Activated CD4-positive, CD25-positive, alpha-beta regulatory T cell (primary cell): ENCODE measurements at places on chromosomes 13 and 19.
A peak's percentile ranks its signal among the peaks of the same experiment; 100 is the strongest.

DNA sequence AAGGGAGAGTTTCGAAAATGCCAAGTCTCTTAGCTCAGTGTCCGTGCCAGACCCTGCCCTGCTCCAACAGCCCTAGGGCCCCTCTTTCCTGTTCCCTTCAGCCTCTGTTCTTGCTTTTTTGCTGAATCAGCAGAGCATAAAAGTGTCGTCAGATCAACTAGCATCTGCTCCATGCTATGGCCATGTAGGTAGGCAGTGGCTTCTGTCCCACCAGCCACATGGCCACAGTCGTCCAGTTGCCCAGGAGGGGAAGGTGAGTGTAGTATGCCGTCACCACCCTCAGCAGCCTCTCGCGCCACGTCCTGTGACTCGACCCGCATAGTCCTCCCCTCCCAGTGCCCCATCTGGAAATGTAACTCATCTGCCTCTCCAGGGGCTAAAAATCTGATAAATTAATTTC, 50.9 kb upstream of the ATP11A start:
- DNase-seq: no peak

GRCh38 chr13:74895042-74895796, 586.8 kb downstream of the TBC1D4 start:
- DNase-seq: no peak

GRCh38 chr19:610801-611480, 21.3 kb downstream of the HCN2 start:
- peak; percentile 42 for DNase-seq

DNA sequence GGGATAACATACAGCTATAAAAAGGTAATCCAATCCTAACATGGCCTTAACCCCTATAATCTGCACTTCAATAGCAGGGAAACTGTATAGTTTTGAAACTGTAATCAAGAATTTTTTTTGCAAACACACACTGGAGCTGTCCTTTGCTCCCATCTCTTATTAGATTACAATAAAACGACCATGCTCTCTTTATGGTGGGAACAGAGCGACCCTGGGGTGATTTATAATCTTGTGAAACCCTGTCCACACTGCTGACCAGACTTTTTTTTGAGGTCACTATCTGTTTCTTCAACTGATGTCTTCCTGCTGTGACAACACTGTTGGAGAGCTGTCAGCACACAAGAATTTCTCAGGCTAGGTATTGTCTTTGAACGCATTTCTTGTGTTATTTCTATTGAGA, 35.3 kb downstream of the DACH1 start:
- DNase-seq: no peak

GRCh38 chr19:35462476-35462953, 14.5 kb downstream of the FFAR2 start:
- DNase-seq: no peak

DNA sequence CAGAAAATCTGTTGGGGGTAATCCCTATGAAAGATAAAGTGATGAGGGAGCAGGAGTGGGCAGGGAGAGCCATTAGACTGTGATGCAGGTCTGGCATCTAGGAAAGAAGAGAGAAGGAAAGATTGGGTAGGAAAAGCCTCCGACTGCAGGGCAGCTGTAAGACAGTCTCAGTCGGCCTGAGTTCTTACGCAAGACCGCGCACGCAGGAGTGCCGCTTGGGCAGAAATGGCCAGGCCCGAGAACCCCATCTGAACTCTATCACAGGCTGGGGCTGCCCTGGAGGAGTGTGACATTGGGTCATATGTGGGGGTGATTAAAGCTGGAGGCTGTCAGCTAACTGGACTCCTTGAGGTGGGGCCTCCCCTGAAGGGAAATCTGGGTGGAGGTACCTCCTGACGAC, 13.9 kb upstream of the FBXL3 start:
- no peak for DNase-seq

- DNase-seq: no peak
These were observed 1721.8 kb upstream of the SPRY2 start for GRCh38 chr13:82062772-82063171.

DNA sequence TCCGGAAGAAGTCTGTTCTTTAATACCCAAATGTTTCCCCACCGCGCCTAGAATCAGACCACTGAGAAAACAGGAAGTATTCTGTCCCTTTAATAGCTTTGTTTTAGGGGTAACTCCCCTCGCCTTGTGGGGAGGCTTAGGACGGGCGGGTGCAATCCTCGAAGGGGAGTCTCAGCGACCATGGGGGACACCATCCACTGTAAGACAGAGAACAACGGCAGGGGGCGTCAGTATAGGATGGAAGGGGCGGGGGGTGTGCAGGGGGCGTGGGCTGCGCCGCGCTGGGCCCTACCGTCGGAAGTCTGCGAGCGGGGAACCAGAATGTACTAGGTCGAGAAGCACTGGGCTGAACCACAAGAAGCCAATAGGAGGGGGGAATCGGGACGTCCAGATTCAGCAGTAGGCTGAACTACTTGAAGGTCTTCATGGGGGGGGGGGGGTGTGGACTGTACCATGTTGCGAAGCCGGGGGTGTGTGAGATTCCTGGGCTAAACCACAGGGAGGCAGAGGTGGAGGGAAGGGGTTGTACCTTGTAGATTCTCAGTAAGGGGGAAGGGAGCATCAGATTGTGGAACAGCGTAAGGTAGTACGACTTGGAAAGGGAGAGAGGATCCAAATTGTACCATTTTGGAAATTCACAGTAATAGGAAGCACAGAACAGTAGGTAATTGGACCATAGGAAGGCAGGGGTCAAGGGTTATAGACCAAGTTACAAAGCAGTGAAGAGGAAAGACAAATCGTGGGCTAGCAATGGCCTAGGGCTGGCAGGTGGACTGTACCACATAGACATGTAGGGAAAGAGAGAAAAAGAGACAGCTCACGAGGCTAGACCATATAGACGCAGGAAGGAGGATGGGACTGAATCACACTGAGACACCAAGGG, 1.0 kb upstream of the DBP start:
- DNase-seq: peak; percentile 61

DNA sequence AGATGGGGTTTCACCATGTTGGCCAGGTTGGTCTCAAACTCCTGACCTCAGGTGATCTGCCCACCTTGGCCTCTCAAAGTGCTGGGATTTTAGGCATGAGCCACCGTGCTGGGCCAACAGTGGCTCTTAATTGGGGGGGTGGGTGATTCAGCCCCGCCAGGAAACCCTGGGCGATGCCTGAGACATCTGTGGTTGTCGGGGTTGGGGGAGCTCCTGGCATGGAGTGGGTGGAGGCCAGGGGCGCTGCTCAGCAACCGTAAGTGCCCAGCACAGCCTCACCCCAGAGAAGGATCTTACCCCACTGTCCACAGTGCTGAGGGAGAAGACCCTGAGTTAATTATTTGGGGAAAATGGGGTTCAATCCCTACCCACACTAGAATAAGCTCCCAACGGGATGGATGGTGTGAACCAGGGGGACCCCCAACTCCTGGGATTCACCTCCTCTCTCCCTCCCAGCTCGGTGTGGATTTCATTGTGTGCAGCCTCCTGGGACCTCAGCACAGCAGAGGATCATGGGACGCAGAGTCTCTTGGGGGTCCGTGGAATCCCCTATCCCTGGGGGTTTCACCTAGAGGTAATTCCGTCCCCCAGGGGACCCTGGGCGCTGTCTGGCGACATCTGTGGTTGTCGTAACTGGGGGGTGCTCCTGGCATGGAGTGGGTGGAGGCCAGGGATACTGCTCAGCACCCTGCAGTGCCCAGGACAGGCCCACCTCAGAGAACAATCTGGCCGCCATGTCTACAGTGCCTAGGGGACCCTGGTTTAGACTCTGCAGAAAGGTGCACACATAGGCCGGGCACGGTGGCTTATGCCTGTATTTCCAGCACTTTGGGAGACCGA, 68.9 kb downstream of the GADD45B start:
- DNase-seq: no peak

DNA sequence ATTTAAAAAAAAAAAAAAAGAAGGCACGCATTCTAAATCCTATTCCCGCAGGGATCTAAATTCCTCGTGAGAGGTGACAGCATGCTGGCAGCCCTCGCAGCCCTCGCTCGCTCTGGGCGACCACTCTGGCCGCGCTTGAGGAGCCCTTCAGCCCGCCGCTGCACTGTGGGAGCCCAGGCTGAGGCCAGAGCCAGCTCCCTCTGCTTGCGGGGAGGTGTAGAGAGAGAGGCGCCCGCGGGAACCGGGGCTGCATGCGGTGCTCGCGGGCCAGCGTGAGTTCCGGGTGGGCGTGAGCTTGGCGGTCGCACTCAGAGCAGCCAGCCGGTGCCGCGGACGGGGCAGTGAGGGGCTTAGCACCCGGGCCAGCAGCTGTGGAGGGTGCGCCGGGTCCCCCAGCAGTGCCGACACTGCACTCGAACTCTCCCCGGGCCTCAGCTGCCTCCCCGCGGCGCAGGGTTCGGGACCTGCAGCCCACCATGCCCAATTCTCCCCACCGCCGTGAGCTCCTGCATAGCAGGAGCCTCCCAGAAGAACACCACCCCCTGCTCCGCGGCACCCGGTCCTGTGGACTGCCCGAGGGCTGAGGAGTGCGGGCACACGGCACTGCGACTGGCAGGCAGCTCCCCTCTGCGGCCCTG, 553.9 kb downstream of the LMO7 start:
- no peak for DNase-seq

GRCh38 chr19:35549879-35550523, 4.6 kb downstream of the TMEM147 start:
- no peak for DNase-seq

- no peak for DNase-seq
These were observed 432.9 kb upstream of the PCDH9 start for GRCh38 chr13:67662997-67663396.

DNA sequence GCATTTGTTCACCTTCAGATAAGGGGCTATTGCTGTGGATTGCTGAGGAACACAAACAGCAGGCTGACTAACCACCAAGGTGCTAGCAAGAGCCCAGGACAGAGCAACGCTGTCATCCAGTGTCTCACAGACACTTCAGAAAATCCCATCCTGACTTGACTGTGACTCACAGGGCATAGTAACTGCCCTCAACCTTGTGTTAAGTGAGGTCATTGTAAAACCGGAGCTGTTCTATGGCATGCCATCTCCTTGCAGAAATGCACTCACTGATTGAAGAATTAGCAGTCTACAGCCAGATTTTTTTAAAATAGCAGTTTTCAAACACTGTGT, 51.1 kb downstream of the TNFRSF19 start:
- DNase-seq: no peak

DNA sequence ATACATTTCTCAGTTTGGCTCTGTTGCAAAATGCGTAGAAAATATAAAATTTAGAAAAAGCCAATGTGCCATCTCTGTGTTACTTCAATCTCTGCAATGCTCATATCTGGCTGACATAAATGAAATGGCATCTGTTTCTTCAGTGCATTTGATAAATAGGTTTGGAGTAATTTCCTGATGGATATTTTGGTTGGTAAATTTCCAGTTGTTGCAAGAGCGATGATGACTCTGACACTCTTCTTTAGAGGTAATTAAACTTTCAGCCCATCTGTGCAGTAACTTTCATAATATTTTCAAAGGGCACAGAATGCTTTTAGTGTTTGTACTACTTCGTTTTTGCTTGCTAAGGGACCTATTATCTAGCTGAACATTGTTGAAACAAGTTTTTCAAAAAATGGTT, 1286.4 kb downstream of the PCDH9 start:
- DNase-seq: no peak
